CD4-positive, alpha-beta T cell treated with Interleukin-2 at 100 ng/mL for 4 hours (primary cell): ENCODE measurements at places on chromosomes 5 and 9.

GRCh38 chr5:102625468-102625867 is 126.7 kb upstream of the SLCO6A1 start:
- no peak for DNase-seq

GRCh38 chr9:17888066-17888465 is 309.2 kb downstream of the SH3GL2 start:
- DNase-seq, result no peak

- DNase-seq, result no peak
Measured at GRCh38 chr5:142210864-142211412, 102.4 kb downstream of the NDFIP1 start.

DNA sequence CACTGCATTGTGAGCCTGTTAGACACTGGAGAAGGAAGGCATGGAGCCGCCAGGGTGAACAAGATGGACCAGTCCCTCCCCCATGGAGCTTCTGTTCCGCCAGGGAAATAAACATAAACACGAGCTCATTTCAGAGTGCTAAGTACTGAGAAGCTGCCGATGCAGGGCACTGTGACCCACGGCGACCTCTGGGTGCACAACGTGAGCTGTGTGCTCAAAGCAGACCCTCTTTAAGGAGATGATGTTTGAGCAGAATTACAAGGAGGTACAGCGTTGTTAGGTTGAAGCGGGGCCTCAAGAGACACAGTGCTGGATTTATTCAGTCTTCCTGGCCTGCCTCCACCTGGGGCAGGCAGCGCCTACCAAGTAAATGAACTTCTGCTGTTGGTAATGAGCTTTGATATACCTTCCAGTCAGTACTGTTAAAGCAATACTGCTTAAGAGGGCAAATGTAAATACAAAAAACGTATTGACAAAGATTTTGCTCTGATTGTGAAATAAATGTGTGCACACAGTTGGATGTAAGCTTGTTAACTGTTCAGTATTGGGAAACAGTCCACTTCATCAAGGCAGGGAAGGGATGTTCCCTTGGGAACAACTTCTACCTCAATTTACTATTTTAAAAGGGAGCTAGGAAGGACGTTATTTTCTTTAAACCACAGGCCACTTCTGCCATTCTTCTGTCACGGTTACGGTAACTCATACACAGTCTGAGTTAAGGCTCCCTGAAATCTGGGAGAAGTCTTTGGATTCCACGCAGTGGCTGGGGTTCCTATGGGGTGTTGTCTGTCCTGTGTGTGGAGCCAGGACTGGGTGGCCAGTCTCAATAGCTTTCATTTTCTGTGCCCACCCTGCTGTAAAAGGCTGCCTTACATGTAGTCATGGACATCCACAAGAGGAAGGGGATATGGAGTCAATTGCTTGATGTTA is 48.9 kb upstream of the DMRT1 start:
- DNase-seq, result no peak

DNA sequence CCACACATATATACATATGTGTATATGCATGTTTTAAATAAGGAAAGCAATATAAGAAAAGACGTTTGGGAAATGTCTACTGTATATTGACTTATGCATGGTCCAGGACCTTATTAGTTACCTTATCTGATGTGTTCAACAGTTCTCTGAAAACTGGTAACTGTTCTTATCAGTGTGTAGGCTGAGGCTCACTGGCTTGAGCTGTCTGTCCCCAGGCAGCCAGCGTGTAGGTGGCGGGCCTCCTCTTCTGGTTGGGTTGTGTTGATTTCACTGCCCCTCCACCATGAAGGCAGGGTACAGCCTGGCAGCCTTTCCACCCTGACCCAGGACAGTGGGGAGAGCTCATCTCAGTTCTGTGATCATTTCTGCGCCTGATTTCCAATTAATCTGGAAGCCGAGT is 38.7 kb upstream of the SEMA4D start:
- peak; percentile 33 for DNase-seq
